Germinal center (tissue), 1 donor: ENCODE measurements at places on chromosomes 12 and 14.

- no peak for DNase-seq
These were observed 386.4 kb downstream of the RGS6 start for GRCh38 chr14:72318648-72319047.

GRCh38 chr12:28507867-28508266 lies 317.6 kb downstream of the CCDC91 start:
- no peak for DNase-seq

DNA sequence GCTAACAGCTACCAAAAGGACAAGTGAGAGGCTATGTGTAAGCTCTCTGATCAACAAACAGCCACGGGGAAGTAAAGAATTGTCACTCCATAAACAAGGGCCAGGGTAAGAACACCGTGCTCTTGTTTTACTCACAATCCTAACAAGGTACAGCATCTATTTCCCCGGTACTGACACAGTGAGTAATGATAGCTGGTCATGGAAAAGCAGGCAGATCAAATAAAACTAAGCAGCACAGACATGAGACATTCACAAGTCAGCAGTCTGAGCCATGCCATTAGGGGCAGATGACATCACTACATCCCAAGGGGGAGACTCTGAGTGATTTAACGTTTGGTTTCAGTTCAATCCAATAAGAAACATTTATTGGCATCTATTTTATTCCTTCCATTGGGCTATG lies 54.4 kb downstream of the ARL6IP4 start:
- no peak for DNase-seq

- no peak for DNase-seq
These were observed 18.3 kb upstream of the PDE3A start for GRCh38 chr12:20350026-20350425.

- DNase-seq: no peak
These were observed 58.1 kb downstream of the SPTB start for GRCh38 chr14:64821651-64822050.

- no peak for DNase-seq
These were observed 56.9 kb upstream of the DCN start for GRCh38 chr12:91239481-91239880.

GRCh38 chr14:56244138-56244789 lies 126.1 kb downstream of the PELI2 start:
- no peak for DNase-seq

DNA sequence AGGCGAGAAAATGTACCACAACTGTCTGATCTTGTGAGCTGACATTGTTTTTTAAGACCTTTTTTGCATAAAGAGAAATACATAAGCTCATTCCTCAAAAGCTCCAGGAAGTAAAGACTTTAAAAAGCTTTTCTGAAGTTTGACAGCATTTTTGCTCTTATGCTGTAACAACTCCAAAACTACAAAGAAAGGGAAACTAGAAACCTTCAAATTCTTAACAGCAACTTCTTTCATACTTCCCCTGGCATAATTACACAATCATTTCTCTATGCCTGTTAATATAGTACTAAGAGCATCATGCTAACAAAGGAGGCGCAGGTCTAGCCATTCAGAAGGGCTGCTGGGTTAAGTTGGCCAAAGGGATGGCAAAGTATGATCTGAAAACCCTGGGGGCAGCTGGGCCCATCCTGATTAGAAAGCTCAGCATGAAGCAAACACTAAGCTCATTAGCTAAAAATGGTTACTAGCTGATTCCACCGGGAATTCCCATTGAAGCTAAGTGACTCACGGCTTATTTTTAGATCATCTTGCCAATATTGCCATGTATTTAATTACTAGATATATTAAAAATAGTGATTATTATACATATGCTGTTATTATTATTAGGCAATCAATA lies 26.1 kb upstream of the ANP32D start:
- DNase-seq: no peak

DNA sequence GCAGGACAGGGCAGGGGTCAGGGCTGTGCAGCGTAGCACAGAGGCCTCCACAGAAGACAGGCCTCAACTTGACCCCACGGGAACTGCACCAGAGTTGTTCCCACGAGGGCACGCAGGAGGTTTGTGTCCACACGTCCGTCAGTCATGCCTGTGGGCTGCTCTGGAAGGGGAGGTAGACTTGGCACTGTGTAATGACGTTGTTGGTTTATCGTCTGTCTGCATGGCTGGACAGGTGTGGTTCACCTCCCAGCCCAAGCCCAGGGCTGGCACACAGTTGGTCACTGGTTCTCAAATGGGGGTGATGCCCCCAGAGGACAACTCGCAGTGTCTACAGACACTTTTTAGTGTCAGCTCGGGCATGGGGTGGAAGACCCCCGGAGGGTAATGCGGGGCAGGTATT lies 45.8 kb downstream of the CCNK start:
- DNase-seq: no peak

- no peak for DNase-seq
These were observed 72.0 kb downstream of the ALX1 start for GRCh38 chr12:85352016-85352415.

GRCh38 chr12:10722905-10723746 lies at the start of gene YBX3:
Gene YBX3 (minus strand): TSS chr12:10723323. CDS start chr12:10723111, 212 bp downstream.
- peak; percentile 23 for DNase-seq

DNA sequence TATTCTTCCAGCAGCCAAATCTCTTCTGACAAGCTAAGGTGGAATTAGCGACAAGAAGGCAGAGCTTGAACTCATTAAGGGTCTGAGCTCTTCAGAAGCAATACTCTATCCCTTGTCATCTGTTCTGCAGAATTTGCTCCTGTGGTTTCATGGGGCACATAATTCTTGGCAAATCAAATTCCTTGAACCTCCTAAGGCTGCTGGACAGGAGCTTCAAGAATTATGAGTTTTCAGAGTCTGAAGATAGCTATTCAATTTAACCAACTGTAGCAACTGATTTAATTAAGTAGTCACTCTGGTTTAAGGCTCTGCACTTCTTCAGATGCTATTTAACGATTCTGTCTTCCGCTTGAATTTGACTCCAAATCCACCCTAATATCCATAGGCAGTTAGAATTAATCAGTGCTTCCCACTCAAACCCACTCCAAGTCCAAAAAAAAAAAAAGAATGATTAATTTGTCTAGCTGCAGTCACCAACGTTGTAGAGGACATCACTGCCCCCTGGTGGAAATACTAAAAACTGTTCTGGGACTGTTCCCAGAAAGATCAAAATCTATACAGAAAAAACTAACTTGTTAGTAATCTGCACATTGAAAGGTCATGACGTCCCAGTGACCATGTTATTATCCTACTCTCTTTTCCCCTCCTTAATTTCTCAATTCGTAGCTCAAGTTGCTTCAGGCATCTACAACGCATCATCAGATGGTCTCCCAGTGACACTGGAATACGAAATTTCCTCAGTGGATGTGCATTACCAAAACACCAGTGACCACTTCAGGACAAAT lies 169.9 kb downstream of the KIF21A start:
- DNase-seq: peak; percentile 4
